ENCODE measurements at places on chromosomes 1 and 21.

DNA sequence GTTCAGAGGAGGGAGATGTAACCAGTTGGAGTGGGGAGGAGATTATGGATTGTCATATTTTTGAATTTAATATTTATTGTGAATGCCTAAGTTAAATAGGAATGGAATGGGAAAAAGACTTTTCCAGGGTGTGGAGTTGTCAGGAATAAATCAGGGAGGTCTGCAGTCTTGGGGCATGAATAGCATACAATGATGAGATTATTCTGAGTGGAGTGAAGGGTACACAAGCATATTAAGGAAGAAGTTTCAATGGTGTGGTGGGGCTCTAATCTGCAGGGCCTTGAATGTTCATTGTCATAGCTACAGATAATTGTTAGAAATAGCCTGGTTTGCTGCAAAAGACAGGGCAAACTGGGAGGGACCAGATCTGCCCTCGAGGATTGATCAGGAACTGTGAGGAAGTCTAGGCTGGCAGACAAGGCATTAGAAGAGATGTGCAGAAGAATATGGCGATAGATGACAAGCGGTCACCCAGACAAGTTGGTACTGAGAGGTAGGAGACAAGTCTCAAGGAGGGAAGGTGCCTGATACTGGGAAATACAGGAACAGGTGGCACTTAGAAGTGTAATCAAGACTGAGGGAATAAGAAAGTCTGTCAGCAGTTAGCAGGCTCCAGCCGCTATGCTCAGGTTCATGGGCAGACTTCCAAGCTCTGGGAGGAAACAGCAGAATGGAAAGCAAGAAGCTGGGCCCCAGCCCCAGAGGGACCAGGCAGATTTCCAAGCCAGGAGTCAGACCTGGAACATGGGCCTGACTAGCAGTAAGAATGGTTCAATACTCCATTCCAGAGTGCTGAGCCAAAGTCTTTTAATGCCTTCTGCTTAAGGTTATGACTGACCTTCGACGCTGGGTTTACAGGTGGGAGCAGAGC is 20.9 kb upstream of the RGL1 start:
- DNase-seq, result no peak

DNA sequence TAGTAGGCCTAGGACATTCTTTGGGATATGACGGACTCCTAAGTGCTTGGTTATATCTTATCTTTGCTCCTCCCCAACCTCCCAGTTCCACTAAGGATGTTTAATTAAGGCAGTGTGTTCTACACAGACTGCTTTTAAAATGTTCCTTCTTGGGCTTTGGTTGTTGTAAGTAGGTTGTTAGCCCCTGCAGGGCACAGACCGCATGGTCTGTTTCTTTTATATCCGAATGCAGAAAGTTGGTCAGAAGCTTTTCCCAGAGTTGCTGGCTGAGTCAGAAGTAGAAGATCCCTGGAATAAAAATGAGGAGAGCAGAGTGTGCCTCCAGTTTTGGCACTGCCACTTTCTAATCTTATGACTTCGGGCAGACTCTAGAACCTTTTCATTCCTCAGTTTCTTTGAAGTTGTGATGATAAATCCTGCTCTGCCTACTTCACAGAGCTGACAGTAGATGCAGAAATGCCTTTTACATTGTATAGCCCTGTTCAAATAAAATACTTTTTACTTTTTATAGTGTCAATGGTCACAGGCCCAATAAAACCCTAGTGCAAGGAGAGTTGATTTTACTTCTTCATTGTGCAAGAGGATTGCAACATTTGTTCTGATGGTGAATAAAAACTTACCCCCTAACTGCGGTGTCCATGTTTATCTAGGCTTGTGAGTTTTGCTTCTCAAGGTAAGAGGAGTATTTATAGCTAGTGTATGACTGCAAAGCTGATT is 18.4 kb downstream of the FMN2 start:
- DNase-seq, result no peak

GRCh38 chr1:1665815-1666251 is 7.0 kb upstream of the CDK11B start:
- no peak for DNase-seq

DNA sequence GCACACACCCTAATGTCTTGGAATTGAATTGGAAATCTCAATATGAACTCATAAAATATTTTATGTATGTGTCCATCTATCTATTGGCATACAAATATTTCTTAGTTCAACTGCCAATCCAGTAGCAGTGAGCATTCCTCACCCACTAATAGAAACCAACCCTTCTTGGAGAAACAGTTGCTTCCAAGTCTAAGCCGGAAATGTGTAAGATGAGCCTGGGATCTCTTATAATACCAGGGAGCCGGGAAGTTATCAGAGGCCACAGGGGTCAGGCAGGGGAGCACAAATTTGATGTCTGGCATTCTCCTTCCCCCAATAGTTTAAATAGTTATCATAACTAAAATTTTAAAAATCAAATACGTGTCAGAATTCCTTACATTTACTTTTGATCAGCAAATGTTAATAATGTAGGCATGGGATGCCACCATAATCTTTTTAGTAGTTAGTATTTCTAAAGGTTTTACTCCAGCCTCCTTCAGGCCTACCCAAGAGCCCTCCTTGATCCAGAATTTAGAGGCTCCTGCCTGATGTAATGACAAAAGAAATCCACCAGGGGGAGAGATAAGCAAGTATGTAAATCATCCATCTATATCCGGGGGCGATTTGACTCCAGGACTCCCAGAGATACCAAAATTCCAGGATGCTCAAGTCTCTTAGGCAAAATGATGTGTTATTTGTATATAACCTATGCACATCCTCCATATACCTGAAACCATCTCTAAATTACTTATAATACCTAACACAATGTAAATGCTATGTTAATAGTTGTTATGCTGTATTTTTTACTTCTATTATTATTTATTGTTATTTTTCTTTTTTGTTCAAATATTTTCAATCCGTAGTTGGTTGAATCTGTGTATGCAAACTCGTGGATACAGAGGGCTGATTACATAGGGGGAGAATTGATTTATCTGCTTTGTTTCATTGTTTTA is 218.7 kb upstream of the COA6 start:
- DNase-seq, result peak; percentile 61

GRCh38 chr1:97033949-97034348 is 312.4 kb downstream of the PTBP2 start:
- DNase-seq, result no peak

GRCh38 chr21:46188226-46189212 is 4.3 kb upstream of the SPATC1L start:
- DNase-seq, result peak; percentile 28

- DNase-seq, result peak; percentile 32
Observed at GRCh38 chr1:217660353-217661062, 29.4 kb downstream of the SPATA17 start.

GRCh38 chr1:56418151-56418631 is 161.2 kb downstream of the PLPP3 start:
- DNase-seq, result no peak

Measured in NCI-H1417 (cell line).